ENCODE measurements at places on chromosomes 16 and 17.

GRCh38 chr17:63308272-63308671, 137.8 kb downstream of the CYB561 start:
- DNase-seq, result no peak

DNA sequence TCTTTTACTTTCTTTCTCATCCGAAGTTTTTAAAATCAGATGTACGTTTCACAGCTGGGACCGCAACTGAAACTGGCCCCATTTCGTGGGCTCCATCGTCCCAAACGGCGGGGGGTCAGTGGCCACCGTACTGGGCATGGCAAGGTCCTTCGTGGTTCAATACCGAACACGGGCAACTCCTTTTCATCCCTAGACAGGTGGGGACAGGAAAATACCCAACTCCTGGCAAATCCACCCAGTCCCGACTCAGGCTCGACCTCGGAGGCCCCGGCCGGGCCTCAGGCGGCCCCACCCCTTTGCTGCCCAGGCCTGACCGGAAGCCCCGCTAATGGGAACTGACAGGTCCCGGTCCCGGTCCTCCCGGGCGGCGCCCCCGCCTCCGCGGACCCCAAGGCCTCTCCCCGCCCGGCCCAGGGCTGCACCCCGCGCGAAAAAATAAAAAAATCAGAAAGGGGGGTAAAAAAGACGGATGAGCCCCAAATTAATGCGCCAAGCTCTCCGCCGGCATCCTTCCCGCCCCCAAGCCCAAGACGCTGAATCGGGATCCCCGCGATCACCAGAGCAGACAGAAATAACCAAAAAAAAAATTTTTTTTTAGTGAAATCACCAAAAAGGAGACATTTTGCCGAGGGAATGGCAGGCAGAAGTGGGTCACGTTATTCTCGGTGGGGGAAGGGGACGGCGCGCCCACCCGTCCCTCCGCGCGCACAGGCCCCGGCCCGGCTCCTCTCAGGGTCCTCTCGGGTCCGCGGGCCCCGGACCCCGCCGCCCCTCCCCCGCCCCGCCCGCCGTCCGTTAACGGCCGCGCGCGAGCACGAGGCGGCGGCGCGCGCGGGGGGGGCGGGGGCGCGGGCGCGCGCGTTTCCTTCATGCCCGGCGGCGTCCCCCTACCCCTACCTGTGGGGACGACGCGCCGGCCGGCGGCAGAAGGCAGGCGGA, 562 bp downstream of the ZC3H7A start:
- DNase-seq, result peak; percentile 41

DNA sequence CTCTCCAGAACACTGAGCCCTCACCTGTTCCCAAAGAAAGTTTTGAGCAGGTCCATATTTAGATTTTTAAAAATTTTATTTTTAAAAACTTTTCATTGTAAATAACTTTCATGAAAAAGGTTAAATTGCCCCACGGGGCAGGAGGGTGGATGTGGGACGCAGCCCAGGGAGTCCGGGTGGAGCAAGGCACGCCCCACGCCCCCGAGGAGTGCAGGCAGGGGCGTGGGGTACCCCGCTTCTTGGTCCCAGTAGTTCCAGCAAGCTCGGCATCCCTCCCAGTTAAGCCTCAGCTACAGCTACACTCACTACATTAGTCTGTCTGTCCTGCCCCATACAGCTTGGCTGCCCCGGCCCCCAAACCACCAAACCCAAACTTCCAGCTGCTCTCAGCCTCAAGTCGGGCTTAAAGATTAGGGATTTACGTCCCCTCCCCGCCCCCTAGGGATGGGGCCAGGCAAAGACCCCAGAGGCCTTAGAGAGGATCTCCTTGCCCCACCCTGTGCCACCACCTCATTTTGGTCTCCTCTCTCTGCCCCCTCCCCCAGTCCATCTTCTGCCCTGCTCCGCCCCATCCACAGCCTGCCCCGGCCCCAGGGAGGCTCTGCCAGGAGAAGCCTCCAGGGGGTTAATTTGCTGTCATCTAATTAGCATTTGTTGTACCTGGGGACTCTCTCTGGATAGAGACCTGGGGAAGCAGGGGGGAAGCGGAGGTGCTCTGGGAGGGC, 4.6 kb downstream of the FOXJ1 start:
- DNase-seq, result no peak

GRCh38 chr17:79189305-79189704, 114.7 kb downstream of the ENGASE start:
- DNase-seq, result no peak

GRCh38 chr16:391885-392335, 5.1 kb upstream of the NME4 start:
- peak; percentile 55 for DNase-seq

- DNase-seq, result no peak
Measured at GRCh38 chr16:71319999-71320398, 30.8 kb upstream of the CMTR2 start.

- no peak for DNase-seq
Measured at GRCh38 chr16:179211-180092, 807 bp upstream of the HBQ1 start.

- DNase-seq, result no peak
Measured at GRCh38 chr17:77128896-77129567, 11.7 kb upstream of the SEC14L1 start.

- no peak for DNase-seq
Measured at GRCh38 chr17:79098282-79098867, 23.8 kb downstream of the ENGASE start.

GRCh38 chr17:8222380-8222629, 11.9 kb upstream of the AURKB start:
- no peak for DNase-seq

GRCh38 chr17:40475234-40475908, 26.1 kb downstream of the TNS4 start:
- no peak for DNase-seq

GRCh38 chr16:28898266-28898665, 20.0 kb downstream of the ATP2A1 start:
- DNase-seq, result no peak

DNA sequence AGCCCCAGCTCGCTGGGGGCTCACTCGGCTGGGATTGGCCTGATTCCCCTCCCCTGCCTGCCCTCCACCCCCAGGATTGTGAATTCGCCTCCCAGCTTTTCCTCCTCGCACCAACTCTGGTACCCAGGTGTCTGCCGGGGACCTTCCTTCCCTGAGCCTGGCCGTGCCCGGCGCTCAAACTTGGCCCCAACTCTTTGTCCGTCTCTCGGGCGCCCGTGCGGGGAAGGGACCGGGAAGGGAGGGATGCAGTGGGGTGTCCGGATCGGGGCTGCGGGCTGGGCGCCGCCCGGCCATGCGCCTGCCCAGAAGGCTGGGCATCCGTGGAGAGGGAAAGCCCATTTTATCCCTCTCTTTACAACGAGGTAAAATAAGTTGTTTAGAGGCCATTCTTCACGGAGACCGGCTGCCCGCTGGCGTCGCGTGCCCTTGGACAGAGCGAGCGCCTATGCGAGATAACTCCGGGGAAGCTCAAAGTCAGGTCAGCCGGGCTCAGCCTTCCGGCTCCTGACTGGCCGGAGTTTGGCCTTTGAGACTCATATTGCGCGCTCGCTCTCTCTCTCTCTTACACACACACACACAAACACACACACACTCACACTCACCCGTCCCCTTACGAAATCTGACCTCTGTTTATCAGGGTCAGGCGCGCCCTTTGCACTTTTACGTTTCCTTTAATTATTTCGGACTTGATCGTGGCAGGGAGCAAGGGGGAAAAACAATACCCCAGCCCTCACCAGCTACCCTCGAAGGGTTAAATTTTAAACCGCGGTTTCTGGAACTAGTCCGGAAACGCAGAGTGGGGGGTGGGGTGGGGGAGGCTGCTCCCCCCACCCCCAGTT, 774 bp upstream of the MAF start:
- peak; percentile 38 for DNase-seq

DNA sequence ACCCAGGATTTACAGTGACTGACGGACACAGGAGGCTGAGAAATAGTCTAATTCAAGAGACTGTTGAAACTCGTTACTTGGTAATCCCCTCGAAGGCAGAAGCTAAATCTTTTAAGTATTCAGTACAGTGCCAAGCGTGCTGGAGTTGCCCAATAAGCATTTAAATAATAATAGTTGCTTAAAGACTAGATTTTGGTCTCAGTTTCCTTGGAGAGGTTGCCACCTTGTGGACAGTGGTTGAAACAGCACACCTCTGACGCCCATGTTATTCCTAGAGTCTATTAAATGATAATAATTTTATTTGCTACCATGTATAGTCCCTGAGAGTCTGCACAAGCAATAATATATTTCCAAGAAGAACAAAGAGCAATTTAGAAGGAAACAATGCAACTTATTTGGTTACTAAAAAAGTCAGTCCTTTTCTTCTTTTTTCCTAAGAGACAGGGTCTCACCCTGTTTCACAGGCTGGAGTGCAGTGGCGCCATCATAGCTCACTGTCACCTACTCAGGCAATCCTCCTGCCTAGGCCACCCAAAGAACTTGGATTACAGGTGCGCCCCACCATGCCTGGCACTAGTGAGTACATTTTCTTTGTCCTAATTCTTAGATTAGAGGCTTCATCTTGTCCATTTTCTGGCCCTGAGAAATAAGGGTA, 138.0 kb upstream of the NUDT7 start:
- DNase-seq, result peak; percentile 67

DNA sequence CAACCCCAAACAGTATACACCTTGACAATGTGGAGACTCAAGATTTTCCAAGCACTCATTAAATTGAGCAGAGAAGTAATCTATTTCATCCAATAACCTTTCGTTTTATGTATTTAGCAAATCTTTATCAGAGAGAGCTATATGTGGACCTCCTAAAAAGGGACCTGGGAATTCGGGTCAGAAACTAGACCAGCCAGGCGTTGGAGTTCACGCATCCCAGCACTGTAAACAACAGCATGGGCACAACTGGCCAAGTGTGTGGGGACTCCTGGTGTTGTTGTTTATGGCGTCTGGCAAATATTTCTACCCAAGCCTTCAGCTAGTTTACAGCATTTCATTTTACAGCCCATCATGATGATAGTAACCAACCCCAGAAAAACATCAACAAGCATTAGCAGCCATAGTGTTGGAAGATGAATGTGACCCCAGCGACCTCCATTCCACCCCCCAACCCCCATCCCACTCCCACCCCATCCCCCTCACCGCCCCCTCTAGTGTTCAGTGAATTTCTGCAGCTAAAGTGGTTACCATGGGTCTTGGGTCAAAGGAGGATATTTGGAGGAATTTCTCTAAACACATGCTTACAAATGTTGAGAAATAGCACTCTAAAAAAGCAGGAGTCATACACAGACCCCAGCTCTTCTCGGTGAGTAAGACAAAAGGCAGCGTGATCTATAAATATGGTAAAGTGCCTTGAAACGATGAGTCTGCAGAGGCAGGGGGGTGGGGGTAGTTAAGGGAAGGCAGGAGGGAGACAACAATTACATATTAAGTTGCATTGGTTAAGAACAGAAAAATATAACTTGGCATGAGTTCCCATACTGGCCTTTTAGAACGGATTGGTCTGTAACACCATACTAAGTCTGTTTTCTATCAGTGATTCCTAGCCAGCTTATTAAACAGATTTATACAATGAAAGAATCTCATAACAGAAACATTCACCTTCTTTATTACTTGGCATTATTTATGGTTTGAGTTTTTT, 91.4 kb upstream of the TBX2 start:
- DNase-seq, result no peak

GRCh38 chr16:84726669-84727467, 27.1 kb downstream of the USP10 start:
- DNase-seq, result peak; percentile 28

DNA sequence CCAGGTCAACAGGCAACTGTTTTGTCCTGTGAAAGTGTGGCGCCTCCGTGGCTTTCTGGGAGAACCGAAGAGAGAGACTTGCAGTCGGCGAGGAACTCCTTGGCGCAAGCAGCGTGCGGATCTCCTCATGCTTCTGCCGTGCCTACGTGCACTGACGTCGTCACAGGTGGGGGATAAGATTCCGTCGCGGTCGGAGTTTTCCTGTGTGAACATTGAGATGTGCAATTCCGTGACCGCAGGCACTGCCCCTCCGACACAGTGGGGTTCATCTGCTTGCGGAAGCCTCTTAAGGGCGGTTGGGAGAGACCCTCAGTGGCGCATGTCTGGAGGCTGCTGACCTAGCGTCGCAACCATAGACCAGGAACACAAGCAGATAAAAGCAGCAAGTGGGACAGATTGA, 212.3 kb upstream of the CHMP6 start:
- DNase-seq, result no peak

DNA sequence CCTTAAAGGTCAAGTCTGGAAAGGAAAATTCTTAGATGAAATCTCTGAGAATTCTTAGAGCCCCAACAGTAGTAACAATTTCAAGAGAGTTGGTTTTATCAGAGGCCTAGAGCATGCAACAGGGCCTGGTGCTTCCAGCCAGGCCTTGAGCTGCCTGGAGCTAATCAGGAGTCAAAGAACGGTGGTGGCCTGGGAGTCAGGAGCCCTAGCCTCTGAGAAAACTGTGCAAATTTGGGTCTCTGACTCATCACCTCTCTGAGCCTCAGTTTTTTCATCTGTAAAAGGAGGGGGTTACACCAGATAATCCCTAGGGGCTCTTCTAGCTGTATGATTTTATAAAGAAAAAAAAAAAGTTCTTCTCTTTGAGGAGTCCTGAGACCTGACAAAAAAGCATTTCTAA, 227.3 kb upstream of the RPL38 start:
- no peak for DNase-seq

DNA sequence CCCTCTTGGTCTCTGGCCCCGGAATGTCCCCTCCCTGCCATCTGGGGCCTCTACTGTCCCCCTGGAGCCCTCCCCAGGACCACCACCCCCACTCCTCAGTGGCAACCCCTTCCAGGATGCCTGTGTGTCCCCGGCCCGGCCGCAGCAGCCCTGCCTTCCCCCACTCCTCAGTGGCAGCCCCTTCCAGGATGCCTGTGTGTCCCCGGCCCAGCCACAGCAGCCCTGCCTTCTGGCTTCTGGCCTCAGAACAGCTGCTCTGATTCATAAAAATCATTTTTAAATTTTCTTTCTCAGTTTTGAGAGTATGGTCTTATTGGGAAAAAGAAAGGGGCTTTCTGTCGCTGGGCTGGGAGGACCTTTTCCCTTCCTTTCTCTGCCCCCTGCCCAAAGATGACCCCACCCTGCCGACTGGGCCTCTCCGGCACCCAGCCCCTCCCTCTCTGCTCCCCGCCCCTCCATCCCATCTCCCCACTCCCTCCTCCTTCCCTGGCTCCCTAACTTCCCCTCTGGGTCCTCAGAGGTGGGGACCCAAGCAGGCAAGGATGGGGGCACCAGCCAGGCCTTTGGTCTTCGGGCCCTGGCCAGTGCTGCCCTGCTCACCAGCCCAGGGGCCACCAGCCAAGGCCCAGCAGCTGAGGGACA, 40.5 kb downstream of the BAHCC1 start:
- DNase-seq, result no peak

DNA sequence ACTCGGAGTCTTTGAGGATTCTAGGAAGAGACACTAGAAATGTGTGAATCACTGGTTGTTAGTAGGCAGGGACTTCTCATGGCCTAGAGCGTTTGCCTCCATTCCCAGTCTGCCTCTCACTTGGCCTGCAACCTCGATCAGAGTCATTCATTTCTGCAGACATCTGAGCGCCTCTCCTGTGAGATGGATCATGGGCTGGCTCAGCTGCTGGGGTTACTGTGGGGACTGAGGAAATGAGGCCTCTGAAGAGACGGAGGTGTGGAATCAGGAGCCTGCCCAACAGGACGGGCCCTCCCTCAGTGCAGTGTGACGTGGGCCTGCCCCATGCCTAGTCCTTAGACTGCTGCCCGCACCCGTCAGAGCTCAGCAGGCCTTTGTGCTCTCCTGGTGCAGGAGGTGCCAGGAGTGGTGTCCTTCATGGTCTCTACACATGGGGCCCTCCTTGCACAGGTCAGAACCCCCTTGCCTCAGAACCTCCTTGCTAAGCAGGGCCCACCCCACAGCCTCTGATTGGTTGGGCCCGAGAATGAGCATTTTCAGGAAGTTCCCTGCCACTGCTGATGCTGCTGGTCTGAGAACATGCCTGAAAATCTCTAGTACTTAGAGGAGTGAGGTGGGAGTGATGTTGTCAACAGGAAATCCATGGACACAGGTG, 99.4 kb downstream of the NPIPB11 start:
- DNase-seq, result no peak

GRCh38 chr16:81556715-81557284, 112.2 kb downstream of the CMIP start:
- no peak for DNase-seq

Data from midbrain (tissue), 1 donor.